ENCODE measurements at places on chromosomes 4 and X.

- no peak for DNase-seq
Measured at GRCh38 chrX:68912113-68912512, 83.3 kb downstream of the EFNB1 start.

- no peak for DNase-seq
Measured at GRCh38 chrX:48971249-48972219, at the start of gene KCND1. Gene KCND1 (minus strand): TSS chrX:48971844. CDS start chrX:48970271, 1,573 bp downstream.

DNA sequence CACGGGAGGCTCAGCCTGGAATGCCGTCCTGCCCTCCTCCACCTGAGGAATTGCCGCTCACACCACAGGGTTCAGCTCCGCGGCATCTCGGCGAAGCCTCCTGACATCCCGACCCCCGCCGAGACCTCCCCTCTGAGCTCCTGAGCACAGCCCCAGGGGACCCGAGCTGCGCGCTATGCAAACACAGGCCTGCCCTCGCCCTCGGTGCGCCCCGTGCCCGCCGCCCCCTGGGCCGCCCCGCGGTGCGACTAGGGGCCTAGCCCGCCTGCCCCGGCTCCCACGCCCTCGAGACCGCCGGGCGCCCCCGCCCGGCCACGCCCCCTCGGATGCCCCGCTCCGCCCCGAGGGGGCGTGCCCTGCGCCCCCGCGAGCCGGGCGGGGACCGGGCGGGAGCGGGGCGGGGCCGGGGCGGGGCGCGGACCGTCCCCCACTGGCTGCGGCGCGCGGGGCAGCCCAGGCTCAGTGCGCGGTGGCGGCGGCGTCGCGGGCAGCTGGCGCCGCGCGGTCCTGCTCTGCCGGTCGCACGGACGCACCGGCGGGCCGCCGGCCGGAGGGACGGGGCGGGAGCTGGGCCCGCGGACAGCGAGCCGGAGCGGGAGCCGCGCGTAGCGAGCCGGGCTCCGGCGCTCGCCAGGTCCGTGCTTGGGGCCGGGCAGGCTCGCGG is at the start of gene FGFR3:
Gene FGFR3, plus strand, starts transcription at position 462 of the 664 bp plus-strand sequence. CDS start 642 bp downstream, outside the sequence.
- DNase-seq = no peak

DNA sequence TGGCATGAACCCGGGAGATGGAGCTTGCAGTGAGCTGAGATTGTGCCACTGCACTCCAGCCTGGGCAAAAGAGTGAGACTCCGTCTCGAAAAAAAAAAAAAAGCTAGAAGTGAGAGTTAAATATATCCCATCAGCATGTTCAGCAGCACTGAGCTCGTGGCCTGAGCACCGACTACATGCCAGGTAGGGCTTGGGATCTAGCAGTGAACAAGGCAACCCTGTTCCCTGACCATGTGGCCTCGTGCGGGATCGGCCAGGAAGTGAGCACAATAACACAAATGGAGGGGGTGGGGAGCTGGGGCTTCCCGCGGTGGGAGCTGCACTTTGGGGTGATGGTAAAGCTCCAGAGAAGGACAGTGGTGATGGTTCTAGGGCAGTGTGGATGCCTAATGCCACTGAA is 193.7 kb upstream of the PSAPL1 start:
- no peak for DNase-seq

DNA sequence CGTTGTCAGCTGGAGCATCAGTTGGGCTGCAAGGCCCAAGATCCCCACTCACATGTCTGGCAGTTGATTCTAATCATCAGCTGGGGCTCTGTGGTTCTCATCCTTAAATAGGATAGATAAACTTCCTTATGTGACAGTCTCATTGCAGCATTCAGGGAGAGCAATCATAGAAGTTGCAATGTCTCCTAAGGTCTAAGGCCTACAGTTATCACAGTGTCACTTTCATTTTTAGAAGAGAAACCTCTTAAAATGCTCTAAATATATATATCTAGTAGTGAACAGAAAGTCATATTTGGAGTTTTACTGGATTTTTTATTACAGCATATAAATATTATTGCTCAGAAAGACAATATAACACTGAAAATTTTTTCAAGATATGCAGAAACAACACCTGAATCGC is 226.0 kb upstream of the PPP1R2C start:
- DNase-seq = no peak

DNA sequence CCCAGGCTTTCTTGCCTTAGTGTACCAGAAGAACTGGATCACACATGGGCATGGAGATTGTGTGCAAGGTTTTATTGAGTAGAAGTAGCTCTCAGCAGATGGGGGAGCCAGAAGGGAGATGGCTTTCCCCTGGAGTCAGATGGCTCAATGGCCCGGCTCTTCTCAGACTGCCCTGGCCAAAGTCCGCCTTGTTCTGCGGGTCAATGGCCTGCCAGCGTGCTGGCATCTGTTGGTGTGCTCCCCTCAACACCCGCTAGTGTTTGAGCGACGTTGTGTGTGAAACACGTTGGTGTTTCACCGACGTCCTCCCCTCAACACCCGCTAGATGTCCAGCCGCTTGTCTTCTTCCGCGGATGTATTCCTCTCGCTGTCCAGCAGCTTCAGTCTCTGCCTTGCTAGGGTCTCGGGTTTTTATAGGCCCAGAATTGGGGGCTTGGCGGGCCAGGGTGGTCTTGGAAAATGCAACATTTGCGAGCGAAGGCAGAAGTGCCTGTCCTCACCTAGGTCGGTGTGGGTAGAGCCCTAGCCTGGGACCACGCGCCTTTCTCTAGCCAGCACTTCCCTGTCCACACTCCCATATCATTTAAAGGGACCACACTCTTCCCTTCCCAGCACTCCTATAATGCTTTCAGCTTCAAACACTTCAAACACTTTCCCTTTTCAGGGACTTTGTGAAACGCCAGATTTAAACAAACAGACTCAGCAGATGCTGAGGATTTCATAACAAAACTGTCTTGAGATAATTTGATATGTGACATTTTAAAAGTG is 21.1 kb upstream of the PRKG2 start:
- no peak for DNase-seq
